ENCODE measurements at places on chromosomes 12 and 14. TPM values are rescaled to one million over a fixed set of nuclear protein-coding genes. Genes with fewer than 3 reads are reported as not detected.

- no peak for DNase-seq
Measured at GRCh38 chr12:55908726-55909512, 18.8 kb downstream of the PYM1 start.

GRCh38 chr14:52902971-52903619 is 47.8 kb downstream of the FERMT2 start:
- DNase-seq: no peak

GRCh38 chr14:22096514-22096895 is 422.9 kb upstream of the OR4E1 start:
- no peak for DNase-seq

The NUDT14 gene
- polyA plus RNA-seq: 27.8 TPM
